ENCODE measurements at places on chromosomes 2 and 18.

GRCh38 chr2:53994818-53995808, 24.3 kb upstream of the PSME4 start:
- no peak for DNase-seq

DNA sequence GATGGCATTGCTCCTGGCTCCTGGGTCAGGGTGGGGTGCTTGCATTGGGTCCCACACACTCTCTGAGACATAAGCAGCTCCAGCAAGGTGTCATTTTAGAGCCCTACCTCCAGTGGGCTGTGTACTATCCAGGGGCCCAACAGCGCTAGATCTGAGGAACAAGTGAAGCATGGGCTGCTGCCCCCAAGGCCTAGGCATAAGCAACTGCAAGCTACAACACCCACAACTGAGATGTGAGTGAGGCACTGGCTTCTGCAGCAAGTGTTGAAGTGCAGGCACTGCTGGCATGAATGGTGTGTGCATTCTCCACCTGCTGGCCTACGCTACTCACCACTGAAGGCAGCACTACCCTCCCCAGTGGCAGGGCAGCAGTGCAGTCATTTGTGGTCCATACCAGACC, 81.0 kb upstream of the STK39 start:
- no peak for DNase-seq

- no peak for DNase-seq
Observed at GRCh38 chr2:232438091-232438490, 17.9 kb upstream of the ALPI start.

DNA sequence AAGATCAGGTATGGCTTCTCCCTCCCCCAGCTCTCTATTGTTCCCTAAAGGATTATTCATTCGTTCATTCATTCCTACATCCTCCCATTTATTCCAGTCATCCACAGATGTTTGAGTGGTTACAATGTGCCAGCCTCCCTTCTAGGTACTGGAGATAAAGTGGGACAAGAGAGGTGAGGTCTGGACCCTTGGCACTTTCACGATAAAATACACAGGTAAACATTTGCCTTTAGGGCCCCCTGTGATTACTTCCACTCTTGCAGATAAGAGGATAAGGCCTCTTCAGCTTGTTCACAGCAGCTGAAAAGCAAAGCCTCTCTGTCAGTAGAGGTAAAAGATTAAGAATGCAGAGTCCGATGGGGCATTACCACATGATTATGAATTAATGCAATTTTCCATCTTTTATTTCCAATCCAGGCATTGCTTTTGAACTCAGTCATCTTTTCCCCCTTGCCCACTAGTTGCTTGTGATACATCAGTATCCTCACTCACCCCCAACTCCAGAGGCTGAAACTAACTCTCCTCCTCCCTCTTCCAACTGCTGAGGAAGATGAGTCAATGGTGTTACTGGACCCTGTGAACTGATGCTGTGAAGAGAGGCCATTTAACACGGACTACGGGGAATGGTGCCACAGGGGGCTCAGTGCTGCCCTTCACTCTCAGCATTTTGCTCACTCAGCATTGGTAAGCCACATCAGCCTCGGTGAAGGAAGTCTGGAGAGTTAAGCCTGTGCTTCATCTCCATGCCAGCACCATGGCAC, 1.1 kb upstream of the DPP4 start:
- DNase-seq = no peak

- no peak for DNase-seq
Observed at GRCh38 chr18:43635397-43635796, 358.1 kb upstream of the SYT4 start.

GRCh38 chr2:200077838-200078237, 122.5 kb downstream of the MAIP1 start:
- DNase-seq = no peak

DNA sequence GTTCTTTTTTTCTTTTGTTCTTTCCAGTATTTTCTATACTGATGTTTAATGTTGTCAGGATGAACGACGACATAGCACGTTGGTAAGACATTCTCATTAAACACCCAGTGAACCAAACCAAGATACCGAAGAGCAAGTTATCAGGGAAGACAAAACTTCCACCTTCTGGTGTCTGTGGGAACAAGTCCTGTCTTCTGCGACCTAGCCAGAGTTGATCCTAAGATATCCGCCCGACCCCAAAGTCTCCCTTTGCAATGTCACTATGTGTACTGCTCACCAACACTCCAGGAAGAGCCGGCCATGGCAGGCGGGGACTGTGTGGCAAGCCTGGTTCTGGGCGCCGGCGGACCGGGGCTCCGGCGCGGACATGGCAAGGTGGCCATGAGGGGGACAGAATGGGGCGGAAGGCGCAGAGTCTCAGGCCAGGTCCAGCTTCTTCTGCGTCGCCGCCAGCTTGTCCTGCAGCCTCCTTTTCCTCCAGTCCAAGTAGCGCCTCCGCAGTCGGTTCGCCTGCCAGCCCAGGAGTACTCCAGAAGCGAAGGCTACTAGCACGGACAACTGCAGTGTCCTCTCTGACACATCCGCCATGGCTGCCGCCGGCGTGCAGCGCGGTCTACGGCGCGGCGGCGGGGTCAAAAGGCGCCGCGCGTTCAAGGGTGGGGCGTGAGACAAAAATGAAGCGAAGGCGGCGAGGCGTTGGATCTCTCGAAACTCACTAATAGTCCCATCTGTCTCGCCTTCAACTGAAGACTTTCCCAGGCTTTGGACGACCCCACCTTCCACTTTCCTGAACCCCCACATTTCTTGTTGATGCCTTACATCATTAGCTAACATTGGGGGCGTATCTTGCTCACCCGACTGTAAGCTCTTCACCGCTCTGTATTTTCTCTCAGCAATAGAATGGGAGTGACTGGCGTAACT, at the start of gene MTLN:
Gene MTLN, minus strand, starts transcription at position 610 of the 921 bp plus-strand sequence. Its CDS starts 22 bp downstream, at position 588.
- DNase-seq = peak; percentile 38

DNA sequence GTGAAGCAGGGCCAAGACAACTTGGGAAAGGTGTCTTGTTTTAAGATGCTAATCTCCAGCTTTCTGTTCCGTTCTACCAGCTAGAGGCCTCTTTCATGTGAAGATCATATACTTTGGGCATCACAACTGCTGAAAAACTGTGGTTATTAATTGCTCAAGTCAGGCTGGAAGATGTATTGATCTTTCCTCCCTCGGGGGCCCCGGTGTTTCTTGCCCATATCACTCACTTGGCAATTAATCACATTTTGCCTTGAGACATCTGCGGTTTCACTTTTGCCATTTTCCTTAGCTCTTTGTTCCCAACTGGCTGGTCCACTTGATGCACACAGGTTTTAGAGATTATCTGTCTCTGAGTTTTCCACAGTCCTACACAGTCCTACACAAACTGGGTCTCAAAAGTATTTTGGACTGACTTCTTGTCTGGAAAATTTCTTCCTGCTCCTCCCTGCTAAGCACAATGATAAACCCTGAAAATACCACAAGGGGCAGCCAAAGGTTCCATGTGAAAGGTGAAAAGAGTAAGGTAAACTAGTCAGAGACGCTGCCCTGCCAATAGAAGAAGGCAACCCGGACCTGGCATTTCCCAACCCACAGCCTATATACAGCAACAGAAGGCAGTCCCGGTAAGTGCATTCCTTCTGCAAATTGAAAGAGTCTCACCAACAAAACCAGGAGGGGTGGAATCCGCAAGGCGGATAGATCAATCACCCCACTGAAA, 181.0 kb downstream of the AFF3 start:
- DNase-seq = no peak

DNA sequence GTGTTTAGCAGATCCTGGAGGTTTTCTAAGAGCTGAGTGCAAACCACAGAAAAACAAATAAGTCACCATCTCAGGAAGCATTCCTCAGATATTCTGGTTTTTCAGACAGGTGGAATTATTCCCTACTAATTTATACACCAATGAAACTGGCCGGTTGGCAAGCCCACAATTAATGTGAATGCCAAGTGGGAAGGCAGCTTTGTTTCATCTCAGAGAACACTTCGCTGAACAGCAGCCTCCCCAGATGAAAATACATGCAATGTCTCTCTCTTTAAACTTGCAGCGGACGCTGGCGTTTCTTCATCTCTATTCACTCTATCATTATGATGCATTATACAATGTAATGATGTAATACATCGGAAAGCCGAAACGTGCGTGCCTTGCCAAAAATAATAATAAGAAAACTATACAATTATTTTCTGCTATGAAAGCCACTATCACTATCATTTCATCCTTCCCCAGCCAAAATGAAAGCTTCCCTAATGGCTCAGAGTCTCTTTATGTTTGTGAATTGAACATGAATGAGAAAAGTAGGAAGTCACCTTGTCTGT, 649.4 kb downstream of the BCL11A start:
- DNase-seq = no peak

GRCh38 chr2:96891591-96892333, 21.9 kb upstream of the SEMA4C start:
- no peak for DNase-seq

DNA sequence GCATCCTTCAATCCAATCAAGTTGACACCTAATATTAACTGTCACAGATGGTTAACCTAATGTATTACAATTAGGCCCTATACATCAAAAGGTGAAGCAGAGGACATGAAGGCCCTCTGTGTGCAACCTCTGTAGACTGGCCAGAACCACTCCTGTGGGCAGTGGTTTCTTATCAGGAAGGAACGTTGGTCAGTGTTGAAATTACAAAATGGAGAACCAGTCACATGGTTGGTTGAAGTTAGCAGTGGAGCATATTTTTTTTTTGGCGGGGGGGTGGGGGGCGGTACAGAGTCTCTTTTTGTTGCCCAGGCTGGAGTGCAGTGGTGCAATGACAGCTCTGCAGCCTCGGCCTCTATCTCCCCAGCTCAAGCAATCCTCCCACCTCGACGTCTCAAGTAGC, 19.8 kb downstream of the RNU2-63P start:
- no peak for DNase-seq

DNA sequence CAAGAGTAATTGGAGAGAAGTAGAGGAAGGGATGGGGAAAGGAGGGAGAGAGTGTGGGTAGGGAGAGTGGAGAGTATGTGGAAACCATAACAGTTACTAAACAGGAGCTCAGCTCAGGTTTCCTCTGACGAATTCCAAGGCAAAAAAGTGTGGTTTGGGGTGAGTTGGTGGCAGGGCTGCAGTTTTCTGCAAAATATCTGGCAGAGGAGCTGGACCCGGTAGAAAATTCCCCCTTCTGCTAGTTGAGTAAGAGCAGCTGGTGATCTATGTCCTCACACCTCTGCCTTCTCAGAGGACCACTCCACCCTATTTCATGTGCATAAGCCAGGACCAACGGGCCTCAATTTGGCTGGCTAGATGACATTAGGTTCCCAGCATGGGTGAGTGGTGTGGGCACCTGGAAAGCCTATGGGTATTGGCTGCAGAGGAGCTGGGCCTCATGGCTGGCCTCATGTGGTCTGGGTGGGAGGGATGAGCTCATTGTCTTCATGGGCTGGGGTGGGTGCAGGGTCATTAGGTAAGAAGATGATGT, 13.2 kb downstream of the NRP2 start:
- DNase-seq = no peak

DNA sequence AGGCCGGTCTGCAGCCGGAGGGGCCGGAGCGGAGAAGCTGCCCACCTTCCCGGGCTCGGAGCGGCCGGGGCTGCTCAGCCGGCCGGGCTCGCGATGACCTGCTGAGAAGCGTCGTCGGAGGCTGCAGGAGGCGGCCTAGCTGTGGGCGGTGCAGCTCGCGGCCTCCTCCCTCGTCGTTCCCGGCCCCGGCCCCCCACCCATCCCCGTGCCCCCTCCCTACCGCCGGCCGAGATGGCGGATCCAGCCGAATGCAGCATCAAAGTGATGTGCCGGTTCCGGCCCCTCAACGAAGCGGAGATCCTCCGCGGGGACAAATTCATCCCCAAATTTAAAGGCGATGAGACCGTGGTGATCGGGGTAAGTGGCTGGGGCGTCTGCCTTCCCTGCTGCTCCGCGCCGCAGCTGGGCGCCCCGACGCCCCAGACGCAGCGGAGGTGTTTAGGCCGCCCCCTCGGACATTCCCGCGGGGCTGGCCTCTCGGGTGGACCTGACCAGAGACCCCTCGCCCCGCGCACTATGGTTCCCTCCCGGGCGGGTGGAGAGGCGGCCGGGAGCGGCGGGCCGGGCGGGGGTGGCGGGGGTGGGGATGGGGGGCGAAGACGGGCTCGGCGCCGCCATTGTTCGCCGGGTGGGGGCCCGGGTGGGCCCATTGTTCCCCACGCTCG, 492 bp downstream of the KIF5C start:
- no peak for DNase-seq

DNA sequence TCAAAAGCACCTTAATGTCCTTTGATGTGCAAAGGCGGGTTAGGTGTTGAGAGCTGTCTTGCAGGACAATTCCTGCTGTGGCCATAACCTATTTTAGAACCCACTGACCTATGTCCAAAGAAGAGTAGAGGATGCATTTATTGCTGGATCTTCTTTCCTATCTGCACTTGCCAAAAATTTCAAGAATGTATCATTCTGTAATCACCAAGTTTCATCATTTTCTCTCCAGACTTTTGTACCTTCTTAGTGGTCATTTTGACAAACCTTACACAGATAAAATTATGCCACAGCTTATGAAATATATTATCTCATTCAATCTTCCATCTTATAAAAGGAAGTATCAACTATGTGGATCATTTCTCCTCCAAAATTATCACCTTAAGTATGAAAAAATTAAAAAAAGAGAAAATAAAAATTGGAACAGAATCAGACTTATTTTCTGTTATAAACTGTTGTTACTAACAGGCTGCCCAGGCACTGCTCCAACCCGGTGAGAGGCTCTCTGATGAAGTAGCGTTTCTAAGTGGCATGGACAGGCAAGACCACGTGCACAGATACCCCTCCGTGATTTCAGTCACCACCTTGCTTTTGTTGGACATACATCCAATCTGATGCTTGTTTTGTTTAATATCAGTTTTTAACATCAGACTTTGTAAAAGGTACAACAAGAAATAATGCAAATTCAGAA, 559.9 kb upstream of the ID2 start:
- DNase-seq = no peak

GRCh38 chr2:14524041-14524802, 108.3 kb upstream of the LRATD1 start:
- DNase-seq = no peak

DNA sequence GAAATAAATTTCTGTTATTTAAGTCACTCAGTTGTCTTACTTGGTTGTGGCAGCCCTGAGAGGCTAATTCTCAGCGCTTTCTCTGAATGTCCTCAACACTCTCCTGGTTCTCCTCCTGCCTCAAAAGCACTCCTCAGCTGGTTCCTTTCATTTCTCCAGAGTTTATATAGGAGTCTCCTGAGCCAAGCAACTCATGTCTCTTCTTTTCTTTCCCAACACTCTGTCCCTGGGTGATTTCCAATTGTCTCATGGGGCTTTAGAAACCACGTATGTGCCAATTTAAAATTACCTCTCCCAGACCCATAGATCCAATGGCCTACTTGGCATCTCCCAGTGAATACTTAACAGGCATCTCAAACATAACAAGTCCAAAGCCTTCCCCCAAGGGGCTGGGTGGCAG, 184.3 kb downstream of the TTC32 start:
- no peak for DNase-seq

DNA sequence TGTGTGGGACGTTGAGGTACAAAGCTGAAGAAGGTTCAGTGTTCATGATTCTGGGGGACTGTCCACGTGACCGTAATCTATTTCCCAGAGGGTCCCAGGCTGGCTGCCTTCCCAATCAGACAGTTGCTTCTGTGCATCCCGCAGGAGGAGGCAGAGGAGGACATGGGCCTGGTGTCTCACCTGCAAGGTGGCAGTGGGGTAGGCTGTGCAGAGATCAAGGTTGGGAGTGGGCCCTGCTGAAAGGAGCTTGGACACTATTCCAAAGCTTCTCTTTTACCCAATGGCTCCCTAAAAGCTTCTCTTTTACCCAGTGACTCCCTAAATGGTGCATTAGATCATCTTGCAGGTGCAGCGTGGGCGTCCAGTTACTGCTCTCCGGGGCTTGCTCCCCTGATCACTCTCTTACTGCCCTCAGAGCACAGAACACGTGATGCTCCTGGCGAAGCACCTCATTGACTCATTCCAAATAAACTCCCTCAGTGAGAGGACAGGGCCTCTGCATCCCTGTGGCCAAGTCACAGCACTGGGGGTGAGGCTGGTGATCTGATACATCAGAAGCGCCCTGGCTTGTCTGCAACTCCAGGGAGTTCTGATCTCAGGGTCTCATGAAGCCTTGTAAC, 41.5 kb downstream of the RNF144A start:
- DNase-seq = no peak
